Fibroblast of gingiva (primary cell): ENCODE measurements at places on chromosomes 11 and 22.

GRCh38 chr11:38476808-38477575, 1879.0 kb upstream of the RAG2 start:
- DNase-seq, result no peak

GRCh38 chr11:34431979-34432378, 6.8 kb upstream of the CAT start:
- DNase-seq, result no peak

- DNase-seq, result no peak
Observed at GRCh38 chr11:121582296-121582695, 129.5 kb upstream of the SORL1-AS1 start.

DNA sequence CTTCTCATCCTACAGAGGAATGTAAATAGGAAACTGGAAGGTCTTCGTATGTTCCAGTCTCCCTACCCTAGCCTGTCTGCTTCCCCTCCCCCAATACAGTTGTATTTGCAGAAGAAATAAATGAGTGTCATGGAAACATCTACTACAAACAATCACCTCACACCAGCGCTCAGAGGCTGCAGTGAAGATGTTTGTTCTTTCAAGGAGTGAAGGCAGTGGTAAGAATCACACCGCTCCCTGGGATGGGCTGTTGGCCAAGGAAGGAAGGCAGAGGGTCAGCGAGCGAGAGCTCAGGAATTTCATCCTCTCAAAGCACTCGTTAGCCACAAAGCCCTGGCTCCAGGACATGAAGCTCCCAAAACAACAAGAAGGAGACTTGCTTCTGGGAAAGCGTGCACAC, 1.1 kb upstream of the IGSF9B start:
- no peak for DNase-seq

DNA sequence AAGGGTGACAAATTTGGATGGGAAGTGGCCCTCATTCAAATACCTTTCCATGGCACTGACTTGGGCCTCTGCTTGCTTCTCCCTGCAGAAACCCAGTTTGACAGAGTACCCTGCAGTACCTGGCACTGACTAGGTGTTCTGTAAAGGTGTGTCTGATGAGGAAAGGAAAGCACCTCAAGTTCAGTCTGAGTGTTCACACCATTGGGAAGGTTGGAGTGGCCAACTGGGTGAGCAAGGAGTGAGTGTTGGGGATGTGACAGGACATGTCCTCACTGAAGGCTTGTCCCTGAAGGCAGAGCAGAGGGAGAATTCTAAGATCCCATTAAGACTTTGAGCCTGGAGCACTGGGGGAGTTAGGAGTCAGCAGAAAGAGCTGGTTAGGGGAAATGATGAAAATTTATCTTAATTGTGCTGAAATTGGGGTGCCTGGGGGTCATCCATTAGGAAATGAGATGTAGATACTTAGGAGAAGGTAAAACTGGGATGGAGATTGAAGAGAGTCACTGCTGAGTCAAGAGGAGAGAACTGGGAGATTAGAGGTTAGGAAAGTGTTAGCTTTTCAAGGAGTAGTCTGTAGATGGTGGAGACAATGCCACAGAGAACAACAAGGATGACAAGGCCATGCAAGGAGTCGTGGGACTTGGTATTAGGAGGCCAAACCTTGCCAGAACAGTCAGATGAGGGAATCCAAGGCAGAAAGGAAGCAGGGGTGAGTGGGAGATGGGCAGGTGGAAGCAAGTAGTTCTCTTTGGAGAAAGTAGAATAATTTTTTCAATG, 6.1 kb downstream of the SREBF2 start:
- no peak for DNase-seq

DNA sequence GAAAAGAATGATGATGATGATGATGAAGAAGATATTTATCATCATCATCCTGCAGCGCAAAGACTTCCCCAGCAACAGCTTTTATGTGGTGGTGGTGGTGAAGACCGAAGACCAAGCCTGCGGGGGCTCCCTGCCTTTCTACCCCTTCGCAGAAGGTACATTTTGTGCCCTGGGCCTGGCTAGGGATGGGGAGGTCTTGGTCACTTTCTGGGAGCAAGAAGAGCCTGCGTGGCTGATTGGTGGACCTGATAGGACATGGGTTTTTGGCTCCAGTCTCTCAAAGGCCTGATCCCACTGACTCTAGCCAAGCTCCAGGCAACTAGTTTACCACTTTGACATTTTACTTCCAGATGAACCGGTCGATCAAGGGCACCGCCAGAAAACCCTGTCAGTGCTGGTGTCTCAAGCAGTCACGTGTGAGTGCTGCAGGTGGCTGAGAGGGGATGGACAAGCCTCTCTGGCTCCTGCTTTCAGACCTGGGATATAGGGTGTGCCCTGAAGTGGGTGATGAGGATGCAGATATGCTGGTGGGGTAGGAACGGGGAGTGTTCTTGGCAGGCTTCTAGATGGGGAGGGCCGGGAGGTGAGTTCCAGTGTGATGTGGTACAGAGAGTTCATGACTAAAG, 5.3 kb downstream of the SIDT2 start:
- DNase-seq, result no peak

GRCh38 chr11:15419696-15420095, 305.0 kb downstream of the INSC start:
- no peak for DNase-seq

GRCh38 chr22:49169074-49169744, 658.5 kb downstream of the BRD1 start:
- no peak for DNase-seq

DNA sequence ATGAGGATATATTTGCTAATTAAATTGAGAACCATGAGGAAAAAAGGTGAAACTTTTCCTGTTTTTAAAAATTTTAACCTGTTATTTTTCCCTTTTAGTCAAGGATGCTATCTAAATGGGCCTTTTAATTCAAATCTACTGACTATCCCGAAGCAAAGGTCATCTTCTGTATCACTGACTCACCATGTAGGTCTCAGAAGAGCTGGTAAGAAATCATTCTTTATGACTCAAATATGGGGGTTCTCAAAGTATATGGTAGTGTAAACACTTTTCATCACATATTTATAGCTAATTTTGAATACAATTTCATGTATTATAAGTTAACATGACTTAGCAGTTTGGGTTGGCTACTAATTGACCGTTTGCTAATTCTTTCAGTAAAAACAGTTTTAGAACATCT, 88.2 kb downstream of the CYP2R1 start:
- DNase-seq, result no peak

- DNase-seq, result peak; percentile 68
Observed at GRCh38 chr22:19429950-19430889, 1.3 kb downstream of the HIRA start.

DNA sequence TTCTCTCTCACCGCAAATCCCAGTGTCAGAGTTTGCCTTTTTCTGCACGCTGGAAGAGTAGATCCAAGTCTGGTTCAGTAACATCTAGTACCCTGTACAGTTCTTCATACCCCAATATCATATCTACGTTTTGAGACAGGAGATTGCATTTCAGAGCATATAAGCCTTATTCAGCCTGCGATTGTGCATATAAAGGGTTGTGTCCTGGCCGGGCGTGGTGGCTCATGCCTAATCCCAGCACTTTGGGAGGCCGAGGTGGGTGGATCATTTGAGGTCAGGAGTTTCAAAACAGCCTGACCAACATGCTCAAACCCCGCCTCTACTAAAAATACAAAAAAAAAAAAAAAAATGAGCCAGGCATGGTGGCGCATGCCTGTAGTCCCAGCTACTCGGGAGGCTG, 104.9 kb downstream of the MTNR1B start:
- DNase-seq, result no peak

- DNase-seq, result no peak
Observed at GRCh38 chr11:10317776-10318526, 13.1 kb downstream of the ADM start.

DNA sequence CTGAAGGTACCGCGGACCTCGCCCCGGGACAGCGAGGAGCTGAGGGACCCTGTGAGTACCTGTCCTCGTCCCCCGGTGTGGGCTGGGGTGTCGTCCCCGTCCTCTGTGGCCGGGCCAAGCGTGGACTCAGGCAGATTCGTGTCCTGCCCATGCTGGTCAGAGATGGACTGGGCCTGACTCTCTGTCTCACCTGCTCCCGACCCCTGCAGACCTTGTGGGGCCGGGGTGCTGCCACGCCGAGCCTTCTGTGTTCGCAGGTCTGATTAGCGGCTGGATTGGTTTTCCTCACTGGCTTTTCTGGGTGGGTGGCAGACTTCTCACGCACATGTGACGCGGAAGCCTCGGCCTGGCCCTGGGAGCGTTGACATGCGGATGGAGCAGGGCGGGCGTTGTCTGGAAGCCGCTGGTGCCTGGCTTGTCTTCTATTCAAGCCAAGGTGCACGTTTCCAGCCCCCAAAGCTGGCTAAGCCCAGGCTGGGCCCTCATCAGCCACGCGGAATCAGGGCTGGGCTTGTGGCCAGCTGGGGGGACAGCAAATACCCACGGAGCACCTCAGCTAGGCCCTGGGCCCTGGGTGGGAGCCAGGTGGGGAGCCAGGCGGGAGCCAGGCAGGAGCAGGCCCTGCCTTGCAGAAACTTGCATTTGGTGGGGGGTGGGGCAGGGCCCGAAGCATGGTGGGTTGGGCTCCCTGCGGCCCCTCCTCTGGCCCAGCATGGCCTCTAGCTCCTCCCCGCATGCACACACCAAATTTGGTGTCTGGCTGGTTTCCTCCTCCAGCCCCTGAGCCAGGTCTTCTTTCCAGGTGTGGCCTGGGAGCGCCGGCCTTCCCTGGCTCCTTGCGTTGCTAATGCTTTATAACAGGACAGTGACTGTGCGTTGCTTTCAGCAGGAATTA, 7.0 kb downstream of the GRAMD4 start:
- DNase-seq, result no peak

GRCh38 chr22:46483353-46483752, 54.1 kb downstream of the CELSR1 start:
- no peak for DNase-seq

- DNase-seq, result no peak
Observed at GRCh38 chr22:44102856-44103255, 77.9 kb upstream of the PARVG start.

DNA sequence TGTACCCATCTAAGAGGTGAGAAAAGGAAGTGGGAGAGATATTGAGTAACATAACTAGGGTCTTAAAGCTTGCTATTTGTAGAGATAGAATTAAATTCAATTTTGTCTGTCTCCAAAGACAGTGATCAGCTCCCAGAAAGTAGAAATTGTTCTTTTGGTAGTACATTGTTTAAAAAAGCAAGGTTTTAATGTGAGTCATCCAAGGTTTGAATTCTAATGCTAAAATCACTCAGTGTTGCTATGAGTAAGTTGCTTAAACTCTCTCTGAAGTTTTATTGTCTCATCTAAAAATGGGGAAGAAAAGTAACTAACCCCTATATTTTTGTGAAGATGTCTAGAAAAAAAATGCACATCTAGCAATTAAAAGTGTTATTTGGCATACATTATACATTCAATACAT, 1004.5 kb upstream of the CCDC90B start:
- no peak for DNase-seq

- DNase-seq, result no peak
Observed at GRCh38 chr11:8772571-8773519, 90.3 kb downstream of the RPL27A start.

DNA sequence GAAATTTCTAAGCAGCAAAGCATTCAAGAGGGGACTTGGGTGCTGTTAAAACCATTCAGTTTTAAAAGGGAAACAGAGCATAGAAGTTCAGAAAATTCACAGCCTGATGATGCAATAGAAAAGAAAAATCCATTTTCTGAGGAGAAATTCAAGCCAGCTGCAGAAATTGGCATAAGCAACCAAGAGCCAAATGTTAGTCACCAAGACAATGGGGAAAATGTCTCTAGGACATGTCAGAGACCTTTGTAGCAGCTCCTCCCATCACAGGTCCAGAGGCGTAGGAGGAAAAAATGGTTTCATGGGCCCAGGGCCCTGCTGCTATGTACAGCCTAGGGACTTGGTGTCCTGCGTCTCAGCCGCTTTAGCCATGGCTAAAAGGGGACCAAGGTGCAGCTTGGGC, 5.5 kb upstream of the IRAG1 start:
- DNase-seq, result peak; percentile 62

DNA sequence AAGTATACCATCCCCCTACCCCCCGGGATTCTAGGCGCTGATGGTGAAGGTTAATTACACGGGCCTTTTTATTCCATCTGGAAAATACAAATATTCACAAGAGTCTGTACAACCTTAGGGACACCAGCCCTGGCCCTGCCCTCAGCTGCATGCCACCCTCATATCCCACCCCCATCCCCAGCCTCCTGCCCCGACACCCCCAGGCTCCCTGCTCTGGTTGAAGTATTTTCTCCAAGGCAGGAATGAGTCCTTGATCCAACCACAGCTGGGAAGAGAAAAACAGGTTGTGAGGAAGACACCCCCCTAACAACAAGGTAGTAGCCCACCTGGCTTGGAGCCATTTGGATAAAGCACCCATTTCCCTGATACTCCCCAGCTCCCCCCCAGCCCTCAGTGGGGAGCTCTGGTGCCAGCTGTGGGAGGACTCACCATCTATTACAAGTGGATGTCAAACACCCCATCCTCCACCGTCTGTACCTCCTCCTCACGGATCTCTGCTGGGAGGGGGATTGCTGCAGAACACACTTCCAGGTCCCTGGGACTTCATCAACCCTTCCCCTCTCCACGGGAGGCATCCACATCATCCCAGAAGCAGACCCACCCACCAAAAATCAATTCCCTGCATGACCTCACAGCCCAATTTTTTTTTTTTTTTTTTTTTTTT, 4.0 kb upstream of the NRXN2 start:
- no peak for DNase-seq

DNA sequence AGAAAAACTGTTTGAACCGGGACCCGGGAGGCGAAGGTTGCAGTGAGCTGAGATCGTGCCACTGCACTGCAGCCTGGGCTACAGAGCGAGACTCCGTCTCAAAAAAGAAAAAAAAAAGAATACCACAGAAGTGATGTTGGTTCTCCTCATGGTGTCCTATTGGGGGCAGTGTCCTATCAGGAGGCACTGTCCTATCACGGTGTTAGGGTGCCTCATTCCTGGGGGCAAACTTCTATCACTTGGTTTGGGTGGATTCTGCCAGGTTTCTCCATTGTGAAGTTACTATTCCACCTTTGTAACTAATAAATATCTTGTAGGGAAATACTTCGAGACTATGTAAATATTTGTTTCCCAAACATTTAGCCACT, 19.6 kb downstream of the PRR14L start:
- DNase-seq, result no peak

DNA sequence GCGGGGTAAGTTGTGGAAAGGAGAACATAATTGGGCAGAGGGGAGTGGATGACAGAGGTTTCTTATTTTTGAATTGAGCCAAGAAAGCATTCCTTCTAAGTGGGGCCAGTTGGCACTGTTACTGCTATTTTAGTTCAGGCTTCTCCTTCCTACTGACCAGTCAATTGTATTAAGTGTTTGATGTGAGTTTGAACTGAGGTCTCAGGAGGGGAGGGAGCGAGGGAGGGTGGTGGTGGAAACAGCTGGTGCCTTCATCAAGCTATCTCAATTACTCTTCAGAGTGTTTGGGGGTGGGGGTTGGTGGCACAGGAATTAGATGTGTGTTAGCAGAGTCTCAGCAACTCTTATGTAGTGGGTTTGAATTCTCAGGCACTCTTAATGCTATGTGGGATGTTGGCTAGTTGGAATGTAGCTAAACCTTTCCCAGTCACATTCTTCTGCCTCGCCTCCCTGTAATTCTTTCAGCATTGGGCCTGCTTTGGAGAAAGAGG, 14.5 kb downstream of the CTNND1 start:
- peak; percentile 12 for DNase-seq

- no peak for DNase-seq
Observed at GRCh38 chr22:36204632-36205015, 3.0 kb upstream of the APOL4 start.
